ENCODE measurements at places on chromosomes 2 and 18. TPM values are rescaled to one million over a fixed set of nuclear protein-coding genes. Genes with fewer than 3 reads are reported as not detected.

Gene SERPINB3
- total RNA-seq: not detected

Gene UGT1A5
- total RNA-seq: not detected

Gene SFXN5
- 5.2 TPM for total RNA-seq

Gene OTOS
- total RNA-seq: not detected

Gene COL4A3
- total RNA-seq: not detected

Gene CAVIN2
- total RNA-seq: 0.08 TPM

Gene TUBB8B
- total RNA-seq: not detected

All from activated T-cell treated with anti-CD3 and anti-CD28 coated beads, Interleukin-2, amount 50 U/mL, for 4 hours (primary cell).